Activated naive CD8-positive, alpha-beta T cell treated with anti-CD3 and anti-CD28 coated beads, Interleukin-2, amount 10 ng/mL, durations not matched to agents 7 days and 5 days (primary cell): ENCODE measurements at places on chromosomes 6 and 20.

GRCh38 chr6:158233214-158233795 lies 65.2 kb downstream of the GTF2H5 start:
- no peak for DNase-seq

GRCh38 chr6:111600588-111601445 lies 4.9 kb downstream of the TRAF3IP2 start:
- DNase-seq = no peak

DNA sequence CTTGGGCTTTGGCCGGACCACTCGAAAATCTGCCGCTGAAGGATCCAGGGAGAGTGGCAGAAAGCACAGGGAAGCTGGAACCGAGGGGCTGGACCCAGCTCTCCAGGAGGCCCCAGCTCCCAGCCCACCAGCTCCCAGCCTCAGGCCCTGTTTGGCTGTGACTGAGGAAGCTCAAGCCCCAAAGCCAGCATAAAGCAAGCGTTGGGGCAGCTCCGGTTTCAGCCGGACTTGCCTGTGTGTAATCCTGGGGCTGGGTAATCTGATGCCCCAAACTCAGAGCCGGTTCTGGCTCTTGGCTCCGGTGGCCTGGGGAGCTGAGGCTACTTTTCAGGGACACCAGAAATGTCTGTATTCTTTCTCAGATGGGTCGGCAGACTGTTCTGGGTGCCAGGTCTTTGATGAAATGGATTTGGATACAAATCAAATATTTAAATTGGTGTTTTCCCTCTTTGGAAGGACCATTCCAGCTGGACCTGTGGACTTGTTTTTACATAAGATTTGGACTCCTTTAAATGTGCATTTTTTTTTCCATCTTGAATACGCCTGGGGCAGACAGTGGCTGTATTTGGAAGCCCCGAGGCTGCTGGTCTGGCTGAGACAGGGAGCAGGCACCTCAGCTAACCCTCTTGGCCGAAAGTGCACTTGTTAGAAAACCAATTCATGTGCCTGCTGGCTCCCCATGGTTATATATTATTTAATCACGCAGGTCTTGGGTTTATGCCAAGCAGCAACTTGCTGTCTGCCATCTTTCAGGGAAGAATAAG lies 29.7 kb downstream of the RPP40 start:
- DNase-seq = no peak

DNA sequence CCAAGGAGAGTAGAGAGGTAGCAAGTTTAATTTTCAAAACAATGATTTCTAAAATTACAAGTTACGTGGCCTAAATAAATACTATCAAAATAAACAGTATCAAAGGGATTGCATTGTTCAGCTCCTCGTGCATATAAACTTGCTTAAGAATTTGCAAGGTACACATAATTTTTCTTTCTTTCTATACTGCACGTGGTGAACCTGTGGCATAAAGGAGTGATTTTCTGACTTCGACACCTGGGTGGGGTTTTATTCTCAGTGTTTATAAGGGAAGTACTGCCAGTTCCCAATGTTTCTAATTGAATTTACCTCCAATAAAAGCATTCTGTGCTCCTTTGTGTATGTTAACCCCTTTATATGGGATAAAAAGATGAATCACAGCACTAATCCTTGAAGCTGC lies 50.1 kb upstream of the C20orf144 start:
- no peak for DNase-seq

GRCh38 chr6:4402477-4402976 lies 267.2 kb upstream of the ECI2 start:
- DNase-seq = no peak
